ENCODE measurements at places on chromosomes 6 and 20.

GRCh38 chr6:9523462-9523861, 891.4 kb downstream of the TFAP2A start:
- ATAC-seq = peak; percentile 78

- no peak for ATAC-seq
These were observed 713 bp upstream of the RNF144B start for GRCh38 chr6:18386298-18386976.

DNA sequence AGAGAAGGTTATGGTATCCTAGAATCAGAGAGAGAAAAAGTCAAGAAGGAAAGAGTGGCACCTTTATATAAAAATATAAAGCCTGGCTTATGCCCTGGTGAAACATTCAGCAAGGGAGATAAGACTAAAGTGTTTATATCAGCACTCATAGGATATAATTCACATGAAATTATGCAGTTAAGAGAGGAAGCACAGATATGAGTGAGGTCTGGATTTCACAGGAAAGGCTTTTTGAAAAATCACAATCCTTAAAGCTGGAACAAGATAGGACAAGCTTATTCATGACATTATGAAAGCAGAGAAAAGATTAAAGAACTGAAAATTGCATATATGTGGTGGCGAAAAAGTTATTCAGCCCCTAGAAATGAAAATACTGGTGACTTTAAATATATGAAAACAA, 181.2 kb upstream of the FLRT3 start:
- no peak for ATAC-seq

DNA sequence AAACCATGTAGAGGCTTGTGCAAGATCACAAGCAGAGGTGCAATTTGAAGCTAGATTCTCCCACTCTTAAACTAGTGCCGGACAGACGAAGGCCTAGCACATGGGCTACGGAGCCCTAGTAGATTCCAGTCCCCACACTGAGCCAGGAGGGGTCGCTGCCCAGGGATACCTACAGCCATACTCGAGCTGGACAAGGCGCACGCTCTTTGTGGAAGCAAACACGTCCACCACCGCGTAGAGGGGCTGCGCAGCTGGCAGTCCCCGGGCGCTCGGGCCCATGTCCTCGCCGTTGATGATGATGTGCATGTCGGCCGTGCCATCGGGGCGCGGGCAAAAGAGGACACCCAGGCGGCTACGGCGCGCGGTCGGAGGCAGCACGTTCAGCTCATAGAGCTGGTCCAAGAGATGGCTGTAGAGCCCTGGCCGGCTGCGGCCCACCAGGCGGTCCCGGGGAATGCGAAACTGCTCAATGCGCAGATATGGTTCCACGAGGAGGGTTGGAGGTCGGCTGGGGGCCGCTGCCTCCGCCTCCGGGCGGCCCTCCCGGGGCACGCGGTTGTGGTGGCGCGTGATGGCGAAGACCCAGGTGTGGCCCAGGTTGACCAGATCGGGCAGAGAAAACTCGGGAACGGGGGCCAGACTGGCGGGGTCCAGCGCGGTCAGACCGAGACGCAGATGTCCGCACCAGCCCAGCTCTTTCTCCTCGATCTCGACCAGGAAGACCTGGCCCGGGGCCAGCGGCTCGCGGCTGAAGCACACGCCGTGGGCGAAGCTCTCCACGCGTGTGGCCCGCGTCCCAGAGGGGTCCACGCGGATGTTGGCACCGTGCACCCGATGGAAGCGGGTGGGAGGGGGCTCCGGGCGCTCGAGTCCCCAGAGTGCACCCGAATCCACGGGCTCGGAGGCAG, 677 bp downstream of the NEURL2 start:
- ATAC-seq = peak; percentile 85

DNA sequence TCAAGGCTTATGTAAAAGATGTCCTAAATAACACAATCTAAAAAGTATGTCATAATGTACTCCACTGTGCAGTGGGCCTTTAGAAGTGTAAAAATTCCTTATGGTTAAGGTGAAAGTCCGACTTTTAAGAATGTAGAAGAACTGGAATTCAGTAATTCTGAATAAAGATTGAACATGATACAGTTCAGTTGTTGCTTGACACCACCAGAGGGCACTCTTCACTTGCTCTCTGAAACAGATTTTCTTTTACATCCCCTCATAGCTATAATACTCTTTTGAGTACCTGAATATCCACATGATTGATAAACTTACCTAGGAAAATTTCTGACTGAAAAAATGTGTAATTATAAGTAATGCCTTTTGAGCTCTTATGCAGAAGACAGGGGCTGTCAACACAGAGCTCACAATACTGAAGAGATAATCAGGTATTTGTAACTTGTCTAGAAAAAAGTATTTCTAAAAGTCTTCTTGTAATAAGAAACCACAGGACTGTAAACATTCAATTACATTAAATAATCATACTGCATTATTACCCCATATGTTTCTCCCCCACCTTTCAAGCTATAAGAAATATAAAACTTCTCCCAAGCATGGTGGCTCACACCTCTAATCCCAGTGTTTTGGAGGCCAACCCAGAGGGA, 92.1 kb downstream of the POPDC3 start:
- ATAC-seq = peak; percentile 85

DNA sequence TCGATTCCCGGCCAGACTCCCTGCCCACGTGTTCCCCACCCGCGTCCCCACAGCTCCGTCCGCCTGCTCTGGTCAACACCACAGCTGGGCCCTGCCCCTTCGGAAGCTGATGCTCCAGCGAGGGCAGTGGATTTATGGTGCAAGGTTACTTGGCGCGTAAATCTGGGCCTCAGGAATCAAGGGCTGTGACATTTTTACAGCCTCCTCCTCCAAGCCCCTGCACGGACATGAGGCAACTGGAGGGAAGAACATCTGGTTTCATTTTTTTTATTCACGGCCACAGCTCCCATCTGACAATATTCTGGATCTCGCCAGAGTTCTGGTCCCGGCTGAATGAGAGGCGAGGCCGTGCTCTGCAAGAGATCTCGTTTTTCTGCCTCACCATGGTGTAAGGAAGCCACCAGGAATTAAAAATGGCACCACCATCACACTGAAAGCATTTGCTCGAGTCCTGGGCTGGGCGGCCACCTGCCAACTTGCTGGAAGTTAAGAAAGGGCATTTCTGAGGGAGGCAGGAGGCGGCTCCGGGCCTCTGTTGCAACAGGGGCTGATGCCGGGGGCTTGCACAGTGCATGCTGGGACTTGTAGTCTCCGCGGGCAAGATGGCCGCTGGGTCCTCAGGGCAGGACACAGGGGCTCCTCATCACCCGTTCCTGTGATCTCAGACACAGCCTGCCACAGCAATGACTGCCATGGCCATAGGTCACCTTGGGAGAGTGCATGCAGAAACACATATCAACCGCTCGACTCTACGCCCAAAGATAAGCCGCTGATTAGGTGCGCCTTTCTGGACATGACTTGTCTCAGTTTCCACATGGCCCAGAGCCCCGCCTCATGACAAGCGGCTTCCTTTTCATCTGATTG, 148.5 kb downstream of the LY86 start:
- ATAC-seq = no peak

DNA sequence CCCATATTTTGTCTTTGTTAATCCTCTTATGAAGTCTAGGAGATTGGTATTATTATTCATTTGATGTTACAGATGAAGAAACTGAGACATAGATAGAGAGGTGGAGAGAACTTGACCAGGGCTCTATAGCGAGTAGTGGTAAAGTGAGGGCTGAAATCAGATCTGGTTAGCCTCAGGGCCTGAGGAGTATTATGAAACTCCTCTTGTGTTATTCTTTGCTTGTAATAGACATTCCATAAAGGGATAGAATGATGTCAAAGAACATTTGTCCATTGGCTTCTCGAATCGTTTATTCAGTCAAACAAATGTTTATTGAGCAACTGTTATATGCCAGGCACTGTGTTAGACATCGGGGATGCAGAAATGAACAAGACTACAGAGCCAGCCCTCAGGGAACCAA, at the start of gene IL22RA2:
IL22RA2 (minus strand) TSS at position 144 of the 400 bp plus-strand sequence. CDS start 11,895 bp downstream, outside the sequence.
- ATAC-seq = no peak

DNA sequence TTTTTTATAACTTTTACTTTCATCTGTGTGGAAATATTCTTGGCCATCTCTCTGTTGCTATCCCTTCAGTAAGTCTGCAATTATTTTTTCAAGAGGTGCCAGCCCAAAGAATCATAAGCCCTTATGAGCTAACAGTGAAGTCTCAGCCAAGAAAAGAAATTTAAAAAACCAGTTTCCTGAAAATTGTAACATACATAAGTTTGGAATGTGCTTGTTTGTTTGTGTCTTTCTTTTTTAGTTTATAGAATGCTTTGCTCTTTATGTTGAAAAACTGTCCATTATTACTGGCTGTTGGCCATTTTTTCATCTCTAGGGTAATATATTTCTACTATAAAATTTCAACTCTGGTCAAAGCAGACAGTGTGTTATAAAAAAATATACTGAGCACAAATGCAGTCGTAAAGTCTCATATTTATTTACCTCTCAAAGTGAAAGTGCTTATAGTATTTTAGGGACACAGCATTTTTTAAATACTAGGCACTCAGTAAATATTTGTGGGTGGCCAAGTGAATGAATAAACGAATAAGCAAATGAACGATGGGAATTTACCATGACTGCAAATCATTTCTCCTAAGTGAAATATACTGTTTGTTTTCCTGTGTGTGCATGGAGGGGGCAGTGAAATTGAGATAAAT, 659.7 kb downstream of the KIF16B start:
- no peak for ATAC-seq

DNA sequence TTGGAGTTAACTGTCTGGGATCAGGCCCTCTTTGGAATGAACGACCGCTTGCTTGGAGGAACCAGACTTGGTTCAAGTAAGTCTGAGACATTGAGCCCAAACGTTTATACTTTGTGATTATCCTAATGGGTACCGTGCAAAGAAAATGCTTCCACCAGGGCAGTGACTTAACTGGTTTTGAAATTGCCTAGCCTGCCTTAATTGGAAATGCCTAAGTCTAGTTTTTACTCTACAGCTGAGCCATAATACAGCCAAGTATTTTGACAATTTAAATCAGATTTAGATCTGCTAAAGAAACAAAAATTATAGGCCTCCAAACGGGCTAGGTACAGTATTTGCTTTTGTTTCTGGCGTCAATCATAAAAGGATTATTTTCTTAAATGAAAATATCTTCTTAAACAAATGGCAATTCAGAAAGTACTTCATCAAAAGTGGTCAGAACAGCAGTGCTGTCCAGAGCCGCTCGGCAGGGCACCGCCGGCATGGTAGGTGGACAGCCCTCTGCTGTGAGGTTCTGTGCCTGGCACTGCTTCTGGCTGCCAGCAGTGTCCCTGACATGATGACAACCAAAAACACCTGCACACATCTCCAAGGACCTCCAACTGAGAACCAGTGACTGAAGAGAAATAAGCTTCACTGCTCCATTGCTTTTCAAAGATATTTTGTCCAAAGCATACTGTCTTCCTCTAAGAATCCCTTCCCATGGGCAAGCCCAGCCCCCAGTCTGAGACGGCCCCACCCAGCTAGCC, 55.6 kb downstream of the EZR start:
- ATAC-seq = no peak

DNA sequence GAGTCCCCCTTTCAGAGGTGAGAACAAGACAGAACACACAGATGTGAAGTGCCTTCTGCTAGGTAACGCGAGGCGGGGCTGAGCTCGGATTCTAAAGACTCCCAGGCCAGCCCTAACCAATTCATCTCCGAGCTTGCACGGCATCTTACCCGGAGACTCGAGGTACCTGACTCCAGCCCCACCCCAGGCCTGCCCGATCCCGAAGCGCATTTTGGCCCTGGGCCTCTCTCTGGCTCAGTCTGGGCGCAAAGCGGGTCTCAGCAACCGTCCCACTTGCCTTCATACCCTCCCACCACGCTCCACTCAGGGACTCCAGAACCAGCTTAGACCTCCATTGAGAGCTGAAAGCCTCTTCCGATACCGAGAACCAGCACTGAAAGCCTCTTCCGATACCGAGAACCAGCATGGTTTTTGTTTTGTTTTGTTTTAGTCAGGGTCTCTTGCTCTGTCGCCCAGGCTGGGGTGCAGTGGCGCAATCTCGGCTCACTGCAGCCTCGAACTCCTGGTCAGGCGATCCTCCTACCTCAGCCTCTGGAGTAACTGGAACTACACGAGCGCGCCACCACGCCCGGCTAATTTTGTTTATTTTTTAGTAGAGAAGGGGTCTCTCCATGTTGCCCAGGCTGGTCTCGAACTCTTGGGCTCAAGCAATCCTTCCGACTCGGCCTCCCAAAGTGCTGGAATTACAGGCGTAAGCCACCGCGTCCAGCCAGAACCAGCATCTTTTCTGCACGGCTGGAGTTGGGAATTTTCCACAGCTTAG, 557 bp upstream of the DYNLRB1 start:
- ATAC-seq = peak; percentile 78

DNA sequence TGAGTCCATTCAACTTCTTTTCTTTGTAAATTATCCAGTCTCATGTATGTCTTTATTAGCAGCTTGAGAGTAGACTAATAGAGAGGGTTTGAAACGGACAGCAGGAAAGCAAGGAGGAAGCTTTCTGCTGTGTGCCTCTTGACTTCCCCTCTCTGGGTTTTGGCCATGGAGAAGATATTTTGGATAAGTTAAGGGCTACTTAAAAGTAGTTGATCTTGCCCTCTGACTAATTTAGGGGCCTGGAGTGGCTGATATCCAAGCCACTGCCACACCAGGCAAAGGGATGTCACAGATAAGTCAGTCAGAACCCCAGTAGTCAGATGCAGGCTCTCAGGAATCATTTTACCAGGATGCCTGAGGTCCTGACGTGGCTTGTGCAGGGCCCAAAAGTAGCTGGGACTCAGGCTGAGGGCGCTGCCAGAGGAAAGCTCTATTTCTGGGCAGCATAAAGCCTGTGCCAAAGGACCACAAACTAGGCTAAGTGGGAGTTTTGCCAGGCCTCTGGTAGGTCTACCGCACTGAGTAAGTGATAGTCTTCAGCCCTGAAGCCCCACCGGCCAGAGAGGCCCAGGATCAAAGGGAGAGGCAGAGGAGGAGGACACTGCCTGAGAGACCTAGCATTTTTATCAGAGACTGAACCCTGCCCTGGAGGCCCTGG, 41.6 kb upstream of the IYD start:
- ATAC-seq = no peak

GRCh38 chr20:10673176-10673841, 490 bp downstream of the JAG1 start:
- peak; percentile 3 for ATAC-seq

DNA sequence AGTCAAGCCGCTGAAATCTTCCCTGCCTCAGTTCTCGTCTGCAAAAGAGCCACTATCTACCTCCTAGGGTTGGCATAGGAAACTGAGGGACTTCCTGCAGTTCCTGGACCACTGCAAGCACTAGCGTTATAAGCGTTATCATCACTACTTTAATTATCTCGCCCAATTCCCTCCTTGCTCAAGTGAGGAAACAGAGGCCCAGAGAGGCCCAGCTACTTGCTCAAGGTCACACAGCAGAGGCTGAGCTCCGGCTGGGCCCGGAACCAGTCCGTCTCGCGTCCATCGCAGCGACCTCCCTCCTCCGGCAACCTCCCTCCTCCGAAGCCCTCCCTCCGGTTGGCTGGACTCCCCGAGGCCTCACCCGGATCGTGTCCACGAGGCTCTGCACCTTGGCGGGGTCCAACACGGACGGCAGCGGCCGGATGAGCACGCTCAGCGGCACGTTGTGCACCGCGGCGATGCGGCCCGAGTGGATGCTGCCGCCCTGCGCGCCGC, 338 bp downstream of the SRXN1 start:
- ATAC-seq = peak; percentile 21

- peak; percentile 96 for ATAC-seq
These were observed 47.7 kb downstream of the BANF2 start for GRCh38 chr20:17747431-17747846.
